Cardiac fibroblast (primary cell): ENCODE measurements at places on chromosomes 2 and 18.

DNA sequence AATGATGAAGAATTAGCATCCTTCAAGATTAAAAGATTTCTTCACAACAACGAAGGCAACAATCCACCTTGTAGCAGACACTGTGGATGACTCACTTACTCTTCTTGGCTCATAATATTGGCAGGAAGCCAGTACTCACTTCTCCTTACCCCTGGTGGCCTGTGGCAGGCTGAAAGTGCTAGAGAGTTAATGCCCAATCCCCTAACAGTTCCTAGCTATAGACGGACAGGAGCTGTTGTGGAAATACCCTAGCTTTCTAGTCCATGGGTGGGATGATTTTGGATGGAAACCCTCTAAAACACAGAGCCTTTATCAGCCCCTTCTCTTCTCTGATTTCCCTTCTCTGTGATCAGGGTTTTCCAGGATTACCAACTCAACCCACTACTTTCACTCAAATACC is 128.6 kb upstream of the NYAP2 start:
- DNase-seq = peak; percentile 22

- peak; percentile 57 for DNase-seq
These were observed 36.6 kb upstream of the CD28 start for GRCh38 chr2:203669820-203670219.

DNA sequence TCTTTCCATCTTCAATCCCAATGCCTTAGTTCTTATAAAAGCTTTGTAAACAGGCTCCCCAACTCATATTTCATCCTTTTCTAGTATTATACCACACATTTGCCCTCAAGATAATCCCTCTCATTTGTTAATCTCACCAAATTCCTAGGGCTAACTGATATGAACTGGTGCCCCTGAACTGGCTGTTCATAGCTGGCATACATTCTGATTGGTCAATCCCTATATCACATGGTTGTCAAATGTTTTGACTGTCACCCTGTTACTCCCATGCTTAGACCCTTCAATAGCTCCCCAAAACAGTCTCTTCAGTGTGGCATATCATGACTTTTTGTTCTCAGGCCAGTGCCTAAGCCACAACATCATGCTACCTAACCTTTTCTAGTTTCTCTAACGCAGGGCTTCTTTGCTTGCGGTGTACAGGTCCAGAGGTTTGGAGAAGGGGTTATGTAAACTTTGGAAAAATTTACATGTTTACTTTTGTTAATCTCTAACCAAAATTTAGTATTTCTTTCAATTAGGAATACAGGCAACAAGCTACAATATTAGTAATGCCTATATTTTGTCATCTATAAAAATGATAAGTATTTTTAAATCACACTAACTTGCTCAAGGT is 30.5 kb downstream of the GDF7 start:
- no peak for DNase-seq

- DNase-seq = no peak
These were observed 41.5 kb downstream of the PMAIP1 start for GRCh38 chr18:59941331-59941730.

- DNase-seq = no peak
These were observed 44.2 kb downstream of the GPR39 start for GRCh38 chr2:132460781-132461180.

DNA sequence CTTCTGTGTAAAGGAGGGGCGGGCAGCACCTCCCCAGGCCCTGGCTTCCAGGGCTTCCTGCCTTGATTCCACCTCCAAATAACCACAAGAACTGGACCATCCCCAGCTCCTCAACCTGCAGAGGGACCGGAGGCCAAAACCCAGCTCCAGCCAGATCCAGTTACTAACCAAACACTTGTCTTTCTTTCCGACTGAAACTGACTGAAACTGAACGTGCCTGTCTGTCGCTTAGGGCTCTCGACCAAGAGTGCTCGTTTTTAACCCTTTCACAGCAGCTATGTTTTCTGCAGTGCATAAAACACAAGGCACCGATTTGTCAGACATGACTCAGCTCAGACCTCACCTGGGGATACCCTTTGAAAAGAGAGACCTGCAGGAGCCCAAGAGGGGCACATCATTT is 249.9 kb upstream of the SIX2 start:
- no peak for DNase-seq

DNA sequence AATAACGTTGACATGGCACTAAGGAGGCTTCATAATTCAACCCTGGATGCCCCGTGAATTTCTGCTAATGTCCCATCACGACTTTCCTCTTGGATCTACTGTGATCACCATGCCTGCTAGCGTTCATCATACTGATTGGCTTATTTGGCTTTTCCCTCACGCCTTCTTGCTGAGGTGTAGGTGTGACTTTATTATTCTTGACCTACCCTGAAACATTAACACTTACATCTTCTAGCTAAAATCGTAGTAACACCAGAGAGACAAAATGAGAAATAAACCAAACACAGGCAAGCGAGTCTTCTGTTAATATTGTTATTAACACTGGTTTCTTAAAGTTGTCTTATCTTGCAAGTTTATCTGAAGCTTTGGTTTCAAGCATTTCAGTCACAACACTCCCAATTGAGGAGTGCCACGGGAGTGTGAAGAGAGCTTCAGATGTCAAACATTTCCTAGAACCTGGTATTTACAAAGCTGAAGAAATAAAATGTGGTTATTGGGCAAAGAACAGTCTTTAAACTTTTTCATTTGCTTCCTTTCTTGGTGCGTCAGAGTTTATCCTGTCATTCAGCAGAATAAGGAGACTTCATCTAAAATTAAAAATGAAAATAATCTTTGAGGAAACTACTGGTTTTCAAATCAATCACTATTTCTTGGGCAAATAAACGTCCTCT is 15.4 kb upstream of the STAT1 start:
- no peak for DNase-seq

- DNase-seq = no peak
These were observed 106.7 kb downstream of the ACKR3 start for GRCh38 chr2:236676136-236676873.

DNA sequence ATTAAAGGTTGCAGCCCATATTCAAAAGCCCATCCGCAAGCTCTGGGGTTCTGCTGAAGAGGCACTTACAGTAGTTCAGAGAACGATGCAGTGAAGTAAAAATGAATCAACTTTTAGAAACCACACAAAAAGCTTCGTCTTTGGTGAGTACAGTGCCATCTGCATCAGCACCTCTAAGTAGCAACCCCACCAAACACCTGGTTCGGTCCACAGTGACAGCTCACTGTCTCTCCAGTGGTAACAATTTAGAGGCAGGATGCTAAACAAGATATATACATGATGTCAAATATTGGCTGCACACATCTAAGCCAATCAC is 275.4 kb upstream of the TCF4 start:
- DNase-seq = no peak

GRCh38 chr2:535222-535621 is 142.0 kb downstream of the TMEM18 start:
- no peak for DNase-seq

- no peak for DNase-seq
These were observed 468.0 kb downstream of the NUP35 start for GRCh38 chr2:183592271-183592670.

- no peak for DNase-seq
These were observed 142.5 kb upstream of the L3MBTL4 start for GRCh38 chr18:6557057-6557769.

GRCh38 chr18:13564579-13564978 is 161.8 kb downstream of the FAM210A start:
- DNase-seq = no peak

- DNase-seq = peak; percentile 29
These were observed 15.3 kb downstream of the BUB1 start for GRCh38 chr2:110662560-110662959.

DNA sequence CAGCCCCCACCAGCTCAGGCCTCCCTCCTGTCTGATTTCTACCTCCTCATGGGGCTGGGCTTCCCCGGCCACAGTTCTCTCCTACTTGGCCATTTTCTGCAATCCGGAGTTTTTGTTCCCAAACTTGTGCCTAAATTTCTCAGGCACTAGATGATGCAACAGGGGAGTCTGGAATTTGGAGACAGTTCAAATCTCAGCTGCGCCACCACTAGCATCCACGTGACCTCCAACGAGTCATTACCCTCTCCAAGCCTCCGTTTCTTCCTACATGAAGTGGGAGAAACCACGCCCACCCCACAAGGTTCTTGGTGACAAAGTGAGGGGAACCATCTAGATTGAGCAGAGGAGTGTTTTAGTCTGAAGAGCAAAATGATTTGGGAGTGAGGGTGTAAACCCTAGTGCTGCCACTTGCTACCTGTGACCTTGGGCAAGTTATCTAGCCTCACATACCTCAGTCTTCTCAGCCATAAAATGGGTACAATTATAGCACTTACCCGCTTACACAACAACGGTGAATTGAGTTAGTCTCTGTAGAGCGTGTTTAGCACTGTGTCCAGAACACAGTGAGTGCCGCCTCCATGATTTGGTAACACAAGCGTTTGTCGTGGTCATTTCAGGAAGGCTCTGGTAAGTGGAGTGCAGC is 61.4 kb upstream of the ASAP2 start:
- DNase-seq = peak; percentile 91

DNA sequence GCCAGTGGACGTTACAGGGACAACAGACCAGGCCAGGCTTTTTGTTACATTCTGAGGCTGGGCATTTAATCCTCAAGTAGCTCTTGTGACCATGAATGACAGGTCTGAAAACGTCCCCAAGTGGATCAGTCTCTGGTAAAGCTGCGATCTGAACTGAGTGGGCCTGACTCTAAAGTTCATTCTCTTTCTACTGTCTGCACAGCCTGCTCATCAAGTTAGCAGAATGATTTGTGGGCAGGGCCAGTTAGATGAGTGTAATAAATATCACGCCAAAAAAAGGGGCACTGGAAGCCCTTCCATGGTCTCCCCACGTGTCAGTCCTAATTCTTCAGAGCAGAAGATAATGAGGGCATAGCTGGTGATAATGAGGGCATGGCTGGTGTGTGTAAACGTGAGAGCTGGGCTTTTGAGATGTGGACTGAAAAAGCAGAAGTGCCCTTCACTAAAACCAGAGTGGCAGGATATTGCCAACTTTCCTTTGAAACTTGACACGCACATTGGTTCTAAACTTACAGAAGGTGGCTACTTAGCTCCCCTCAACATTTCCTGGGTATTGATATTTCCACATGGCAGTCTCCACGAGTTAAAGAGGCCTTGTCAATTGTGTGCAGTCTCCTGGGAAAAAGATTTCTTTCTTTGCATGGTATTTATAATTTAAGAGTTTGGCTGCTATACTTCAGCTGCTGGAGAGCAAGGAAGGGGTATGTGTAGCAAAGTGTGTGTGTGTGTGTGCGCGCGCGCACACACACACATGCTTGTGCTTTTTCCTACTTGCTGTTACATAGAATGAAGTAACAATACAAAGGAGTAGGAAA is 72.7 kb upstream of the LYPD6B start:
- no peak for DNase-seq

DNA sequence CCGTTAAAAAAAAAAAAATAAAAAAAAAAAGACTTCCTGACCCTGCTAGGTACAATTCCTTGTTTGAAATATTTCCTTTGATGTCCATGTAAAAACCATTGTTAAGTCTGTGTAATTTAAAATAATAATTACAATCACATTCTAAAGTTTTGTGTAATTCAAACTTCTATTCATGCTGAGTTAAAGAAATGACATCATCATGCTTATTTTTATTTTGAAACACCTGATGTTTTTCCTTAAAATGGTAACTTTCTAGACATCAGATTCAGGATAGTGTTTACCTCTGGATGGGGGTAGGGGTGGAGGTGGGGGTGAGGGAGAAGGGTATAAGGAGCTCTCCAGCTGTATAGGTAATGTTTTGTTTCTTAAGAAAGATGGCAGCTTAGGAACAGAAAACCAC is 92.8 kb downstream of the ADCYAP1 start:
- DNase-seq = no peak

- peak; percentile 87 for DNase-seq
These were observed 31.4 kb upstream of the YPEL5 start for GRCh38 chr2:30115141-30115980.

- DNase-seq = no peak
These were observed 15.1 kb downstream of the TRIB2 start for GRCh38 chr2:12731701-12732280.

DNA sequence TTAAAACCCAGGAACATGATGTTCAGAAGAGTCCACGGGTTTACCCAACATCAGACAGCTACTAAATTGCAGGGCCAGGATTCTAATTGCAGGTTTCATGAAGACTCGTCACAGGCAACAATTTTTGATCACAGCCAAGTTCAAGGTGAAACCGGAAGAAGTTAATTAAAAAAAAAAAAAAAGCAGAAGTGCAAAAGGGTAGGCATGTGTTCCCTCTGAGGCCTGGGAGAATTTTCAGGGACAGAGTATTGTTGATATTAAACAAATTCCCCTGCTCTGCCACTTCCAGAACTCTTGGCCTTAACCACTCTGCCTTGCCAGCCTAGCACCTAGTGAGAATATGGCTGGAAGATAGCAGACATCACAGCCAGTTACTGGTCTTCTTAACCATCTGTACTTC is 99.4 kb upstream of the TRIB2 start:
- no peak for DNase-seq

- DNase-seq = peak; percentile 29
These were observed 41.1 kb downstream of the MRPS9 start for GRCh38 chr2:105078906-105079495.

- DNase-seq = no peak
These were observed 9.0 kb downstream of the SPEG start for GRCh38 chr2:219443697-219444023.

DNA sequence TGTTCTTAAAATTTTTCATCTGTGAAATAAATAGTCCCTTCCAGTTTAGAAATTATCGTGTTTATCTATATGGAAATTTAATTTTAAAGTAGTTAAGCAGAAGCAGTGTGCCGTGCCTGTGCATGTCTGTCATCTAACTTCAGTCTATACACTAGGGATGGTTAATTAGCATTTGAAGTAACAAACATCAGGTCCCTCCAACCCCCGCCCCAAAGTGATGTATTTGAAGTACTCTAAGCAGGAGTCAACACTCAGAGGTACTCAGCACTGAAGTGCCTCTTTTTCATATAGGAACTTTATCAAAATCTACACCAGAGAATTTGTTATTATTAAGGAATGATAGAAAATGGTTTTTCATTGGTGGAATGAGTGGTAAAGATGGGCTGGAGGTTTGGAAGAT is 33.0 kb downstream of the LANCL1 start:
- no peak for DNase-seq

GRCh38 chr2:111659361-111660333 is 224.3 kb downstream of the ANAPC1 start:
- peak; percentile 94 for DNase-seq

DNA sequence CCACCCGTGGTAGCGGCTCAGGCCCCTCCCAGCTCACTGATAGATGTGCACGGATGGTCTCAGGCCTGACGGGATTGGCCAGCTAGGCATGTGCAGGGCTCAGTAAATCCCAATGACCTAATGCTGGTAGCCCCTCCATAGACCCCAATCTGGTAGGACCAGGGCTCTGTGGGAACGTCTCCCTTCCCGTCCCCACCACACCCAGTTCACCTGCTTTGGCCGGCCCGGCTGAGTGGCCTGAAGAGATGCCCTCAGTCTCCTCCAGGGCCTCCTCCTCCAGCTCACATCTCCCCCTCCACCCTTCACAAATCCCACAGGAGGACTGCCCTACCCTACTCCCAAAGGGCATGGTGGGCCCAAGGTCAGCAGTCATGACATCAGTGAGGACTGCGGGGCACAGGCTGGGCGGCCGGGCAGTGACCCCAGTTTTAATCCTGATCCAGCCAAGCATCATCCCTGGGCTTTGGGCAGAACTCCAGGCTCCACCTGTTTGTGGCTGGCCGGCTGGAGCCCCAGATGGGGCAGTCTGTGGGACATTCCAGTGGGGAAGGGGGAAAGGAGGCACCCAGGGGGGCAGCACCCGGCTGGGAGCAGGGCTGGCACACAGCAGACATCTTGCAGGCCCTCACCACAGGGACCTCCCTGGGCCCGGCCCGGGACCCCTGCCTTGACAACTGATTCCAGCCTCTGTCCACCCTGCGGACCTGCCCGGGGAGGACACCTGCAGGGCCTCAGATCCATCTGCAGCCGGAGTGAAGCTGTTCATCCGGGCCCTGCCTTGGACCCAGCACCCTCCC is 2.3 kb downstream of the KIF1A start:
- no peak for DNase-seq
